Stimulated activated CD8-positive, alpha-beta memory T cell treated with anti-CD3 and anti-CD28 coated beads, Interleukin-7, amount 100 ng/mL, for 48 hours (primary cell): ENCODE measurements at places on chromosomes 7 and 10.
A peak's percentile ranks its signal among the peaks of the same experiment; 100 is the strongest.

- DNase-seq, result no peak
These were observed 293.2 kb downstream of the GRID1 start for GRCh38 chr10:86073199-86073977.

GRCh38 chr7:23474829-23475575 lies 4.7 kb upstream of the IGF2BP3 start:
- no peak for DNase-seq

GRCh38 chr7:148327379-148327778 lies 263.2 kb upstream of the C7orf33 start:
- no peak for DNase-seq

DNA sequence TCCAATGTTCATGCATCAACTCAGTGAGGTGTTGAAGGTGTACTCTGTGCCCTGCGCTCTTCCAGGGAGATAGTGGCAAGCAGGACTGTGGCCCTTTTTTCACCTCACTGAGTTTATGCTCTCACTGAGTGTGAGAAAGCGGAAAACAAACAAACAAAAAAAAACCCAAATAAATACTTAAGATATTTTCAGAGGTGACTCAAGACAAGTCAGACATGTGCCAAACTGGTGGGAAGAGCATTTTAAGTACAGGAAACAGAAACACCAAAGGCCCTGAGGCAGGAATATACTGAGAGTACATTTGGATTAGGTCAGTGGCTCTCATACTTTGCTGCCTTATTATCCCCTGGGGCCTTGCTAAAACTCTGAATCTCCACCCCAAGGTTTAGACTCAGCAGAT lies 111.9 kb upstream of the IGFBP3 start:
- no peak for DNase-seq

GRCh38 chr7:74225400-74225799 lies 15.6 kb downstream of the LAT2 start:
- no peak for DNase-seq

DNA sequence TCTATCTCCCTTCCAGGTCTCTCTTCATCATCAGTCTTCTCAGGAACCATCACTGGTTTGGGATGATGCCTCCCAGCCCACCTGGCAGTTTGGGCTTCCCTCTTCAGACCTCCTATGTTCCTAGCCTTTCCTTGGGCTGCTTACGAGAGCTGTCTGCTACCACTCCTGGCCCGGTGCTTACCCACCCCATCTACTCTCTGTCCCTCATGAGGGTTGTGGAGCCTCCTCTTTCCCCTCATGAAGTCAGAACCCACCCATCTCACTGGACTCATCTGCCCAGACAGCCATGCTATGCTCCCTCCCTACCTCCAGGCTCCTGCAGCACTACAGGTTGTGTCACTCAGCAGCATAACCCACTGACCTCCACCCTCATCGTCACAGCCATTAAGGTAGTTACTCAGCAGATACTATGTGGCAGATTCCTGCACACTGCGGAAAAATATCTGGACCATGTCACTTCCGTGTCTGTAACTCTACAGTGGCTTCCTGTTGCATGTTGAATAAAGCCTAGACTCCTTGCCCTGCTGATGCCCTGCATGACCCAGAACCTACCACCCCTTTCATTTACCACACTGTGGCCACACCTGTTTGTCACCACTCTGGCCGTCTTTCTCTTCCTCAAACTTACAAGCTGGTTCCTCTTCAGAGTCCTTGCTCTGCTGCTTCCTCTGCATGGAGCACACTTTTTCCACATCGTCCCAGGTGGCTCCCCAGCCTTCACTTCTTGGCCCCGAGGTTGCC lies 2.0 kb downstream of the DBNL start:
- no peak for DNase-seq

GRCh38 chr7:148155826-148156225 lies 434.7 kb upstream of the C7orf33 start:
- no peak for DNase-seq

GRCh38 chr10:113059371-113059780 lies 109.3 kb downstream of the TCF7L2 start:
- no peak for DNase-seq

- peak; percentile 9 for DNase-seq
These were observed 42.5 kb downstream of the C7orf25 start for GRCh38 chr7:42869131-42870020.

DNA sequence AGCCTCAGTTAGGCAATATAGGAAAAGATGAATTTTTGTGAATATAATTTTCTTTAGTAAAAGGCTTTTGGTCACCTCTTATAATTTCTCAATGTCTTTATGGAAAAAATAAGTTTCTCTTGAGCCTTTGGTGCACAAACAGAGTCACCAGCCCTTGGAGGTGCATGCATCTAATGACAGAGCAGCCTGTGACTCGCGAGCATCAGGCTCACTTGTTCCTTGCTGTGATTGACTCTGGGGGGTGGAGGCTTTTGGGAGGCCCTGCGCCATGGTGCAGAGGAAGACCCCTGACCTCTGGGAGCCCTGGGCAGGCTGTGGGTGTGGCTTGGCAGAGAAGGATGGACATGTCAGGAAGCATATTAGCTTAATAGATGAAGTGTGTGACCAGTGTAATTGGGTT lies 60.2 kb downstream of the FIGNL1 start:
- DNase-seq, result no peak

DNA sequence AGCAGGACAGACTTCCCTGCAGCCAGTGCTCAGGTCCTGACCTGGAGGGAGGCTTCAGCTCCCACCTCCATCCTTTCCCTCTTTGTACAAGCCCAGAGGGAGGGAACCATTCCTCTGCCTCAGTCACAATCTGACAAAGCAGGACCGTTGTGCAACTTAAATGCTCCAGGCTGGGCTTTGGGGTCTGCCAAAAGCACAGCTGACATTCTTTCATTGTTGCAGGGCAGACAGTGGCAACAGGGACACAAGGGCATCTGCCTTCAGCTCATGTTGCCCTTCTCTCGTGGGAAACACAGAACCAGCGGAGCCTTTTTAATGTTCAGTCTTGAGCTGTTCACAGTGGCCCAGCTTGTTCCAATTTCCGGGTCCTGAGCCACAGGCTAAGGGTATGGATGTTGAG lies 155.7 kb upstream of the TNS3 start:
- no peak for DNase-seq

DNA sequence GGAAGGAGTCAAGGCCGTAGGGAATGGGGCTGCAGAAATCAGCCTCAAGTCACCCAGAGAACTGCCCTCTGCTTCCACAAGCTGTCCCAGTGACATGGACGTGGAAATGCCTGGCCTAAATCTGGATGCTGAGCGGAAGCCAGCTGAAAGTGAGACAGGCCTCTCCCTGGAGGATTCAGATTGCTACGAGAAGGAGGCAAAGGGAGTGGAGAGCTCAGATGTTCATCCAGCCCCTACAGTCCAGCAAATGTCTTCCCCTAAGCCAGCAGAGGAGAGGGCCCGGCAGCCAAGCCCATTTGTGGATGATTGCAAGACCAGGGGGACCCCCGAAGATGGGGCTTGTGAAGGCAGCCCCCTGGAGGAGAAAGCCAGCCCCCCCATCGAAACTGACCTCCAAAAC lies 50.2 kb upstream of the PDCD4 start:
- no peak for DNase-seq

- DNase-seq, result no peak
These were observed 132.6 kb upstream of the PDLIM1 start for GRCh38 chr10:95423164-95424005.

GRCh38 chr10:77827366-77827765 lies 99.2 kb downstream of the DLG5 start:
- DNase-seq, result no peak

GRCh38 chr10:75936841-75937240 lies 505.4 kb downstream of the LRMDA start:
- no peak for DNase-seq

DNA sequence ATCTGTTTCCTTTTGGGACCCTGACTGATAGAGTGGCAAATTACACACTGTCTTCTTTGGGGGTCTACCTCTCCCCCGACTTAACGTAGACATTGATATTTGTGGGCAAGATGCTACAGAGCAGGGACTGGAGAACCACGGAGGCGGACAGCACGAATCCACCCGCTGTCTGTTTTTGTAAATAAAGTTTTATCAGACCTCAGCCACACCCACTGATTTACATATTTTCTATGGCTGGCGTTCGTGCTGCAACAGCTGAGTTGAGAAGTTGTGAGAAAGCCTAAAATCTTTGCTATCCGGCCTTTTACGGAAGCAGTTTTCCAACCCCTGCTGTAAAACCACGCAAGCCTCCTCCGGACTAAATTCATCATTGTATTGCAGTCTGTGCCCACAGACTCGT lies 17.2 kb upstream of the SLC35B4 start:
- no peak for DNase-seq

- DNase-seq, result peak; percentile 40
These were observed at the start of gene TES for GRCh38 chr7:116210345-116211005. TSS of gene TES (plus strand) at chr7:116210539. CDS start at chr7:116210708, 169 bp downstream.

DNA sequence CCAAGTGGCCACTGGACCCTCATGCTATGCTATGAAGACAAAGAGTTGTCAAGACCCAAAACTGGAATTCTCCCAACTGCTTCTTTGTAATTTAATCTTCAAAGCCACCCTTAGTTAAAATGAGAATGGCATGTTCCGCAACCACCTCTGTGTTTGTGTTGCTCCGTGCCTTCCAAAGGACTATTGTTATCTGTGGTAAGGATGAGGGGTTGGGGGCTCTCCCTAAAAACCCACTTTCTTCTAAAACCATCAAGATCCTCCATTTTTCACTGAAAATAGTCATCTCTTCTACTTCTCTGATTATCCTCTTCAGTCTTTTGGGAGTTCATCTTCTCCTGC lies 222.1 kb upstream of the AOAH start:
- DNase-seq, result no peak

- DNase-seq, result no peak
These were observed 263.6 kb downstream of the SKIDA1 start for GRCh38 chr10:21261842-21262294.

- DNase-seq, result no peak
These were observed 7.0 kb upstream of the PDCD4 start for GRCh38 chr10:110864662-110865140.

- no peak for DNase-seq
These were observed 86.6 kb downstream of the CFAP58 start for GRCh38 chr10:104440221-104440620.

- no peak for DNase-seq
These were observed 36.1 kb downstream of the C10orf90 start for GRCh38 chr10:126634347-126634746.

DNA sequence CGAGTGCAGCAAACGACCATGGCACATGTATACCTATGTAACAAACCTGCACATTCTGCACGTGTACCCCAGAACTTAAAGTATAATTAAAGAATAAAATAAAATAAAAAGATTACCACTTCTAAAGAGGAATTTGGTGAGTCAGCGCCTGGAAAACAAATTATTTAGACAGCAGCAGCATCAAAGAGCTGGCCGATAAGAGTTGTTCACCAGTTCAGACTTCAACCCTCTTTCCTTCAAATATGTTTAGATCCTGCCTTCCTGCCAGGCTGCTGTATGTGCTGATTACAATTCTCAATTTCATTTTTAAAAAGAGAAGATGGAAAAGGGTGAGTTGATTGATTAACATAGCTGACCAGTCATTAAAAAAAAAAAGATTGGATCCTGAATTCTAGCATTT lies 672.0 kb upstream of the NRP1 start:
- DNase-seq, result no peak

DNA sequence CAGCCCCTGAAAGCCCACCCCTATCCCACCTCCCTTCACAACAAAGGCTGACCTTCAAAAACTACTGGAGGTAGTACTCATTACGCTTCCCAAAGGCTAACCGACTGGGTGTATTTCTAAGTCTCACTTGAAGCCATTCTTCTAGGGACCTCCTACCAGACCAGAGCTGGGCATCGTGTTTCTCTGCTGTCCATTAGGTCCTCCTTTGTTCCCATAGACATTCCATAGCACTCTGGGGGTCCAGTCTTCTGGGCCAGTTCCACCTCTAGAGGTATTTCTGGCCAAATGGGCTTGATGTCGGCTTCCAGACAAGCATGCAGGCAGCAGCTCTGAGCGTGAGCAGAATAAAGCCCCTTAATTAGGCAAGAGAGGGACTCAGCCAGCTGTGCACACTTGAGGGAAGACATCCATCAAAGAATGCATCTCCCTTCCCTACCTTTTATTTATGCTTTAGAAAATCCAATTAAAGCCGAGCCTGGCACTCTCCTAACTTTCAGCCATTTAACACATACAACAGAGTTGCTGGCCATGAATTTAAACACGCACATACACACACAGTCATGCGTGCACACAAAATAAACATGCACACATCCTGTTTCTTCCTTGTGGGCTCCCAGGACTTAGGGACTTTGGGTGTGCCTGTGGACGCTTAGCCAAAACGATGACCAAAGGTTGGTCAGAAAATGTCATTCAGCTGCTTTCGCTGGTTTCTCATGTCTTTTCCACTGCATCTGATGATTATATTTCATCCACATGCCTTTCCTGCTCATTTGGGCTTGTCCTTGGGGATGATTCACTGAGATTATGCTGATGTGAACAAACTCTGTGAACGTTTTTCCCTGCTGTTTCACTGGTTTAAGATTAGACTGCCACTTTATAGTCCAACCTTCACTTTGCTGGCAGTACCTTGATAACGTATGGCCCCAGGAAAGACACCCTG lies 362.0 kb upstream of the NFE2L3 start:
- DNase-seq, result no peak

DNA sequence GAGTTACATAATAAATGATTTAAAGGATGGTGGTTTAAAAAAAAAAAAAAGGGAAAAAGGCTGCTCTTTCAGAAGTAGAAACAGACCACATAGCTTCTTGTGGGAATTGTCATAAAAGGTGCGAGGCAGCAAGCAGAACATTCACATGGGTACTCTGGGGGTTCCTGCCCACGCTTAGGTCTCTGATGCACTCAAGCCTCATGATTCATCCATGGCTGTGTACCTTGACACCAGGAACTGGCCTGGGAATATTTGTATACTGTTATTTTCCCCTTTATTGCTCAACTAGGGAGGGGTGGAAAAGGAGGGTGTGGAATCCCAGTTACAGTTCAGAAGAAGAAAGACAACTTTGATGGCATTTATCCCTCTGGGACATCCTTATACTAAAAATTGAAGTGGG lies 4.0 kb downstream of the PON2 start:
- DNase-seq, result no peak

DNA sequence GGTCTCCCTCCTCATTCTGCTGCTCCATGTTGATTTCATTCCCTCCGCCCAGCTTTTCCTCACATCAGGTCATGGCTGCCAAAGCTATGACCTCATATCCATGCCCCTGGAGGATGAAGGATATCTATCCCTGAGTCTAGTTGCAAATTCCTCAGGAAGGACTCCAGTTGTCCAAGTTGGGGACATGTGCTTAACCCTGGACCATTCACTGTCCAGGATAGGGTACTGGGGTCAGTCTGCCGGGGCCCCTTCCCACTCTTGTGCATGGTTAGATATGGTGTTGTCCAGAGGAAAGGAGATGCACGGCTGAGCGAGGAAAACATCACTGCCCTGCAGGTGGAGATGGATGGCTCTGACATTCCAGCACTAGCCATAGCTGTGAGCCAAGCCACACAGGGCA lies 51.9 kb upstream of the COMTD1 start:
- DNase-seq, result no peak

GRCh38 chr7:132461032-132461592 lies 115.2 kb downstream of the PLXNA4 start:
- no peak for DNase-seq

GRCh38 chr7:2354939-2355704 lies 495 bp downstream of the EIF3B start:
- DNase-seq, result no peak

- no peak for DNase-seq
These were observed 105.9 kb downstream of the DOCK1 start for GRCh38 chr10:127011174-127011573.
